ENCODE measurements at places on chromosomes 3 and 15.

DNA sequence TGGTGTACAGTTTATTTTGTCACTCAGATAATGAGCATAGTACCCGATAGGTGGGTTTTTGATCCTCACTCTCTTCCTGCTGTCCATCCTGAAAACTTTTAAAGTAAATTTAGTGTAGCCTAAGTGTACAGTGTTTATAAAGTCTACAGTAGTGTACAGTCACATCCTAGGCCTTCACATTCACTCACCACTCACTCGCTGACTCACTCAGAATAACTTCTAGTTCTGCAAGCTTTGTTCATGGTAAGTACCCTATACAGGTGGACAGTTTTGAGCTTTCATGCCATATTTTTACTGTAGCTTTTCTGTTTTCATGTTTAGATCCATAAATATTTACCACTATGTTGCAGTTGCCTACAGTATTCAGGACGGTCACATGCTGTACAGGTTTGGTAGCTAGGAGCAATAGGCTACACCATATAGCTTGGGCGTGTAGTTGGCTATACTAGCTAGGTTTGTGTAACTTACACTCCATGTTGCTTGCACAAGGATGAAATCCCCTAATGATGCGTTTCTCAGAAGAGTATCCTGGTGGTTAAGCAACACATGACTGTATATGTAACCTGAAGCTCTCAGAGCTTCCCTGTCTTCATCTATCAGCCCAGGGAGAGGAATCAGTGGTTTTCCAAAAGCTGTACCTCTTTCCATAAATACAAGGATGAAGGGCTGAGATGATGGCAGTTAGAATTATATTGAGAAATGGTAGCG lies 87.6 kb upstream of the SLC25A26 start:
- DNase-seq: no peak

DNA sequence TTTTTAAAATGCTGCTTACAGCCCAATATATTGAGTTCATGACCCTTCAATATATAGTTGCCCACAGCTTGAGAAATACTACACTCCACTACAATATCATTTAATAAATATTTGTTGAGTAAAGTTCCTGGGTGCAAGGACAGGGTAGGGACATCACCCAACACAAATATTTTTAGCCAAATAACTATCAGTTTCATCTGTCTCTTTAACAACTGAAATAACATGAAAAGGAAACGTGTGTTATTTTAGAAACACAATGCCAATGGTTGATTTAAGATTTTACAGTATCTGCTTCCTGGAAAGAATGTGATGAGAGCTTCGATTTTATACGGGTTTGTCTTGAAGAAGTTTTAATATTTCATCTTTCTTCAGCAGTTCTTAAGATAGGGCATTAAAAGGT lies 67.7 kb upstream of the CDV3 start:
- no peak for DNase-seq

GRCh38 chr15:59186501-59186900 lies 20.1 kb upstream of the LDHAL6B start:
- no peak for DNase-seq

DNA sequence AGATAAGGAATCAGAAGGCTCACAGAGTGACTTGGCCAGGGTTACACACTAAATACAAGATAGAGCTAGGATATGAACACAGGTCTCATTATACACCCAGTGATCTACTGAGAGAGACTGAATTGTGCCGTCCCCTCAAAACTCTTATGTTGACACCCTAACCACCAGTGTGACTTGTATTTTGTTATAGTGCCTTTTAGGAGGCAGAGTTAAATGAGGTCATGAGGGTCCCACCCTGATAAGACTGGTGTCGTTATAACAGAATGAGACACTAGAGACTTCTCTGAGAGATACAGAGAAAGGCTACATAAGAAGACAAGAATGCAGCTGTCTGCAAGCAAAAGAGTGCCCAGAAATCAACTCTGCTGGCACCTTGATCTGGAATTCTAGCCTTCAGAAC lies 12.6 kb downstream of the KPNA1 start:
- DNase-seq: no peak

GRCh38 chr3:190537146-190537545 lies 23.3 kb downstream of the IL1RAP start:
- no peak for DNase-seq

- DNase-seq: no peak
These were observed 5.7 kb upstream of the PLSCR1 start for GRCh38 chr3:146550070-146550615.

GRCh38 chr3:195139876-195140240 lies 131.1 kb downstream of the XXYLT1 start:
- DNase-seq: no peak

DNA sequence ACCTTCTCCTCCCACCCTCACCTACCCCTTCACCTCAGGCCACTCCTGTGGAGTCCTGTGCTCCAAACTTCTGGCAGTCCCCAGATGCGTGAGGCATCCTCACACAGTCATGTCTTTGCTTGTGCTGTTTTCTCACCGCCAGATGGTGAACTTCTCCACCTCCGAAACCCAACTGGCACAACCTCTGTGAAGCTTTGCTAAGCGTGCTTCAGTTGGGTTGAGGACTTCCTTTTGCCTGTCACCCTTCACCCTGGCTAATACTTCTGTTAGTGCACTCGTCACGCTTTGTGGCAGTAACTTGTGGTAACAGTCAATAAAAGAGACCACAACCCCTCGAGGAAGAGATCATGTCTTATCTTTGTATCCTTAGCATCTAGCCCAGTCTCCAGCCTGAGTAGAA lies 42.0 kb upstream of the SKOR1 start:
- no peak for DNase-seq

DNA sequence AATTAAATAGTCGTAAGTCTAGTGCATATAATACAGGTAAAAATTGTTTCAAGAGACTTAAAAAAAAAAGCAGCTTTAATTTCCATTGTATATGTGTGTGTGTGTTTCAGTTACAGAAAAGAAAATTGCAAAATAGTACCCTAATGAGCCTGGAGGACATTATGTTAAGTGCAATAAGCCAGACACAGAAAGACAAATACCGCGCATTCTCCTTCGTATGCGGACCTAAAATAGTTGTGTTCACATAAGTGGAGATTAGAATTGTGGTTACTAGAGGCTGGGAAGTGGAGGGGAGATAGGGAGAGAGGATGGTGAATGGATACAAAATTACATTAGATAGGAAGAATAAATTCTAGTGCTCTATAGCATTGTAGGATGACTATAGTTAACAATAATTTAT lies 3.6 kb downstream of the MESD start:
- no peak for DNase-seq

DNA sequence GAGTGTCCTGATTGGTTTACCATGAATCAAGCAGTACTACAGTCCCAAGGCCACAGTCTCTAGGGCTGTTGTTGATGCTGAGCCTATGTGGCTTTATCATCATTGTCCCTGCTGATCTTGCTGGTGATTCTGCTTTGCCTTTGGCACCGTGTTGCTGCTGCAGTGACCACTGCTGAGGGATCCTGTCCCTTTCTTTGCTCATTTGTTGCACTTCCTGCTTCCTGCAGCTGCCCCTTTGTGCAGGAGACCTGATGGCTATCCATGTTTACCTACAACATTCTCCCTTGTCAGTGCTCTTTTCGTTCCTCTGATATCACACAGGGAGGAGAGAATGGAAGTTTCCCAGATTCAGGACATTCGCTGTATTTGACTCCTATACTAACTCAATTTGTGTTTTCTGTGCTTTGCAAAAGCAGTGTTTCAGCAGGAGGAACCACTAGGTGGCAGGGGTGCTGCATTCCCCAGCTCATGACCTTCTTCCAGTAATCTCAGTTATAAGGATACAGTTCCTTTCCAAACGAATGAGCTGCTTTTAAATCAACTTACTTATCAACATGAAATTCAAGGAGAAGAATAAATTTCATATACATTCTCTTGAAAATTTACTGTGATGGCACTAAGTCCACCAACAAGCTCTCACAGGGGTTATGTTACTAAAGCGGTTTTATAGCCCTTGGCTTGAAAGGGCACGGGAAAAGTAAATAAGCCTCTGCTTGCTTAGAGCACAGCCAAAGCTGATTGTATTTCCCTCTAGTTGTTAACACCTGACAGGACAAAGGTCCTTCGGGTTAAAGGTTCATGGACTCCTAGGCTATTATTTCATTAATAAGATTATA lies 9.7 kb upstream of the THUMPD3 start:
- peak; percentile 18 for DNase-seq

DNA sequence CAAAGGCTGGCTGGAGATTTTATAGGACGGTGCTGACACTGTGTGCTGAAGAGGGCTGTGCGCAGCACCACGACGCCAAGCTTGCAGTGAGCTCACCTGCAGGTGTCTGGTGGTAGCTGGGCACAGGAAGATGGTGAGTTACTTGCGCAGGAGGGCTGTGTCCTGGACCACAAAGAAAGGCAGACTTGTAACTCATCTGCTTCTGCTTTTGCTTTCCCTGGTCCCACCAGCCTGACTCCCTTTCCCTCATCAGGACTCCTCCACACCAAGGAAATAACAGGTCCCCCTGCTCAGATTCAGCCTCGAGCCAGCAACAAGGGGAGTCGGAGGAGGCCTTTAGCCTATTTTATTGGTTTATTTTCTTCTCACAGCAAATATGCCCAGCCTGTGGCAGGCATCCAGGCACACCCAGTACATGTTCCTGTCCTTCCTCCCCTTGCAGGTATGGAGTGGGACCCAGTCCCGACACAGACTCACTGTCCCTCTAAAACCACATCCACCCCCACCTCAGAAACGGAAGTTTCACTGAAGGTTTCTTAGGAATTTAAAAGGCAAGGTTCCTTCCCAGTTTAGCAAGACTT lies 35.6 kb upstream of the FLNB start:
- no peak for DNase-seq

- DNase-seq: no peak
These were observed 66.1 kb upstream of the ITGA11 start for GRCh38 chr15:68498076-68498475.

DNA sequence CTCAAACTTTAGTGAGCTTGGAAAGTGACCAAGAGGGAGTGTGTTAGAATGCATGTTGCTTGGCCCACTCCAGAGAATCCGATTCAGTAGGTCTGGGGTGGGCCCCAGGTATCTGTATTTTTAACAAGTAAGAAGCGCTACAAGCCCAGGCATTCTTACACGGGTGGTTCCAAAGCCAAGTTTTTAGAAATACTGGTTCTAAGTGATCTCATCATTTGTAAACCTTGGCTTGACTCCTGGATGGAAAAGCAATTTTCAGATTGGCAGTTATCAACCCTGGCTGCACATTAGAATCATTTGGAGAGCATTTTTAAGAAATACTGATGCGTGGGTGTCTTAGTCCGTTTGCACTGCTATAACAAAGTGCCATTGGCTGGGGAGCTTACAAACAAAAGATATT lies 27.3 kb upstream of the ST8SIA2 start:
- no peak for DNase-seq

DNA sequence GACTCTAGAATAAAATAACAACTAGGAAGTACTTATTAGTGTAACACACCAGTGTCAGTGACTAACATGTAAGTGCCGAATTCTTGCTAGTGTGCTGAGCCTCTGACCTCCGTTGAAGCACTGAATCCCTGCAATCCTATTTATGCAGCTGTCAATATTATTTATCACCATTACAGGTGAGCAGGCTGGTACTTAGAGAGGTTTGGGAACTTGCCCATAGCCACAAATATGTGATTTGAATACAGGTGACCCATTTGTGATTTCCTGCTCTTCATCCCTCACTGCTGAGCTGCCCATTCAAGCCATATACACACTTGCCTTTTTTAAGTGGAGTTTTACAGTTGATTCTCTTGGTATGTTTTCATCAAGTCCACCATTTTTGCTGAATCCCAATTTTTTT lies 12.2 kb downstream of the EIF4E3 start:
- no peak for DNase-seq

DNA sequence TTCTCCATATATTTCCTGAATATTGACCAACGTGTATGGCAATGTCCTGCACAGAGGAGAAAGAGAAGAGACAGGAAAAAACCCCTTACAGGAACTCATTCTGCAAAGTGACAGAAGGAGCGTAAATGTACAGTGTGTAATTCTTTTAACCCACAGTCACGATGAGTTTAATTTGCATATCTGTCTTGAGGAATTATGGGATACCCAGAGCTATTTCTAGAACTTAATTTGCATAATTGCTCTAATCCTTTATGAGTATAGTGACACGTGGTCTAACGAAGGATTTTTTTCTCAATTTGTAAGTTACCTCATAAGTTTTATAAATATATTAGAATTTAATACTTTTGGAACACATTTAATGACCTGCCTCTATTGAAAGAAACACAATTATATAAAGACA lies 9.8 kb downstream of the GPR27 start:
- no peak for DNase-seq

- no peak for DNase-seq
These were observed 559.9 kb upstream of the MCTP2 start for GRCh38 chr15:93671387-93671943.

- no peak for DNase-seq
These were observed 28.5 kb downstream of the CRABP1 start for GRCh38 chr15:78368651-78369050.

DNA sequence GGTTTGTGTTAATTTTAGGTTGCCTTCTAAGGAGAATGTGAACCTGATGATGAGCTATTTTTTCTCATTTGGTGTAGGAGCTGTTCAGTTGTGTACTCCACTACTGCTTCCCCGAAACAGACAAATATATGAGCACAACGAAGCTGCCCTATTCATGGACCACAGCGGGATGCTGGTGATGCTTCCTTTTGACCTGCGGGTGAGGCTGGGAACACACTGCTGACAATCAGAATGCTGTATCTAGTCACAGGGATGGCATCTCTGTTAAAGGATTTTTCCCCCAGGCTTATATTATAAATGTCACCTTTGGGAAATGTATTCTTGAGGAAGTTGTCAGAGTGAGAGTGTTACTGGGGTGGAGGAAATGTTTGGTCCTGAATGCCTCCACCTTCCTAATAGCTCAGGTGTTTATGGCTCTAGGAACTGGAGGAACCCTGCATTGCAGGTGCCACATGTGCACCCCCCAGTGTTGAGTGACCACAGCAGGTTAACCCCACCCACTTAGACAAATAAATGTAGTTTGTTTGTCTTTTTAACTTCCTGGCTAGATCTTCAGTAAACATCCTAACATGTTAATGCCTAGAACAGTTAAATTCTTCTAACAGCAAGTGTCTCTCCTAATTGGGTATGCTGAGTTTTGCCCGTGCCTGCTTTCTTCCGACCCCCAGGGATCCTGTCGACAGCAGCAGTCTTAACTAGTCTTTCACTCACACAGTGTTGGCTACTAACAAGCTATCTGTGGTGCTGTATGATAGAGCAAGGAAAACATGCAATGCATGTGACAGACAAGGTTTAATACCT lies 35.7 kb downstream of the SRP14 start:
- no peak for DNase-seq

GRCh38 chr3:88478460-88478859 lies 328.7 kb downstream of the C3orf38 start:
- DNase-seq: no peak

GRCh38 chr3:129412542-129413198 lies 15.8 kb downstream of the EFCAB12 start:
- DNase-seq: no peak

- DNase-seq: no peak
These were observed 589 bp downstream of the EPB42 start for GRCh38 chr15:43219929-43220928.
